ENCODE measurements at places on chromosomes 6 and 20.
A peak's percentile ranks its signal among the peaks of the same experiment; 100 is the strongest.

GRCh38 chr6:127824061-127824460 lies 76.8 kb downstream of the THEMIS start:
- no peak for DNase-seq

DNA sequence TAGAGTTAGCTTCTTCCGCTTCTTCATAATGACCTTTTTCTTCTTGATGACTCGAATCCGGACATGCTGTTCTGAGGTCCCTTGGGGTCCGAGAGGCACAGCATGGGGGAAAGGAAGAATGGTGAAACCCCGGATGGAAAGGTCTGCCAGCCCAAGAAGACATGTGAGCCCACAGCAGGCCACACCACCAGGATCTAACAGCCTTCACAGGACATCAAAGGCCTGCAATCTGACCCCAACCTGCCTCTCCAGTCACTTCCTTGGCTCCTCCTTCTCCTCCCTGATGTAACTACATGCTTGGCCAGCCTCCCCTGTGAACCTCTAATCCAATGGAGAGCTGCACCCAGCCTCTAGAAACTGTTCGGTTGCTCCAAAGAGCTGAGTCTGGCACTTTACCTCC lies 1.6 kb downstream of the CPXM1 start:
- peak; percentile 18 for DNase-seq

DNA sequence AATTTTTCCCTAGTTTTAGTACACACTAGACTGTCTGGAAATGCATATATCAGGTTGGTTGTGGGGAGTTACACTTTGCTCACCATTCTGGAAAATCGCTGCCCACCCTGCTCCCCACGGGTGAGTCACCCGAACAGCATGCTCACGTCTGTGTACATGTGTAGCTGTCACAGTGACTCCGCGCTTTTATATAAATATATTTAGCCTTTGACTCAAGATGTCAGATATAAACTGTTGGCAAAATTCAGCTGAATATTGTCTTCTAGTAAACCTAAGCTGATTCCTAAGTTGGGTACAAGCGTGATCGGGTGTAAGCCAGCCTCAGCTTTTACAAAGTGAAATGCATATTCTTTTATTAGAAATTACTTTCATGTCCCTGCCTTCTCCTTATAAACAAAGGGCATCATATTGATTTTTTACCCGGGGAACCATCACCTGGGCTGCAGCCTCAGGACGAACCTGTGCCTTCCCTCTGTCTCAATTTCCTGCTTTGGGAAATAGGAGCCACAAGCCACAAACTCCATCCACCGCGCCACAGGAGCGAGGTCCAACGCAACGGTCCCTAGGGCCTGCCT lies 4.3 kb downstream of the SDCBP2 start:
- DNase-seq = no peak

GRCh38 chr6:45613656-45614055 lies 235.9 kb upstream of the SUPT3H start:
- no peak for DNase-seq

DNA sequence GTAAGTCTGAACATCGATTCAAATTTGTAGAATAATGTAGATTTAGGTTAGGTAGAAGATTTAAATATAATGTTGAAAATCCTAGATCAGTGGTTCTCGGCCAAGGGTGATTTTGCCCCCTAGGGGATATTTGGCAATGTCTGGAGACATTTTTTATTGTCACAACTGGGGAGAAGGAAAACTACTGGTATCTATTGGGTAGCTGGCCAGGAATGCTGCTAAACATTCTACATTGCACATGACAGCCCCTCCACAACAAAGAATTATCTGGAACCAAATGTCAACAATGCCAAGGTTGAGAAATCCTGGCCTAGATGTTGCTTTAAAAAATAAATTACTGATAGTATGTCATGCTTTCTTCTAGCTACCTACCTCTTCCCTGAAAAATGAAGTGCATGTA lies 76.1 kb downstream of the HIVEP2 start:
- DNase-seq = no peak

GRCh38 chr6:106287215-106287614 lies 38.3 kb downstream of the ATG5 start:
- no peak for DNase-seq
